ENCODE measurements at places on chromosomes 7 and 10.

GRCh38 chr10:118581340-118581739 is 14.1 kb downstream of the PRLHR start:
- DNase-seq = no peak

GRCh38 chr7:87747681-87748080 is 119.5 kb downstream of the RUNDC3B start:
- no peak for DNase-seq

DNA sequence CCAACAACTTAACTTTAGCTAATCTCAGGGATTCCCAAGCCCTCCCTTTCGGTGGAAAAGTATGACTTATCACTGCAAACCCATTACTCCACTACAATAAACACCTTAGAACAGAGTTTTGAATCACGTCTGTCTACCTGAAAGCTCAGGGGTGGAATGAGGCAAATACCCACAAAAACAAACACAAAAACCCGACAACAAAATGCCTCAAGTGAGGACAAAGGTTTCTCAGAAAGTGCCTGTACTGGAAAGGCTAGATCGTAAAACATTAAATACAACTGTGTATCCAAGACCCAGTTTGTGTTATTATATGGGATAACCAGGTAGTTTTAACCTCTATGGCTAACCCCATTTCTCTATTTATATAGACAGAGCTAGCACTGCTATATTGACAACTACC is 26.0 kb downstream of the MKRN1 start:
- DNase-seq = no peak

GRCh38 chr10:7589748-7590147 is 77.0 kb downstream of the ITIH5 start:
- DNase-seq = no peak

DNA sequence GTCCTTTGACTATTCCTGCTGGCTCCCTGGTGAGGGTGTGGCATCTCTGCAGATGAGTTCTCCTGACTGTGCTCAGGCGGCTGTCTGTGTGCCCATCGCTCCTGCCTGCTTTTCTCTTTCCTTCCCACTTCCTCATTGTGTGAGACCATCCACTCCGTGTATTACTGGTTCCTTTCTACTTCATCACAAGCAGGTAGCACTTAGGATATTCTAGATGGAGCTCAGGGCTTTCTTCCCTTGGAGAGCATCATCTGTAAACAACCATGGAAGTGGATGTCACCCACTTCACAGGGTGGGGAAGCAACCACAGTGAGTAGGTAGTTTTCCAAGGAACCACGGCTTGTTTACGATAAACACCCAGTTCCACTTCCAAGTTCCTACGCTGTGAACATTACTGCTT is 15.7 kb downstream of the DNAJB6 start:
- no peak for DNase-seq

- DNase-seq = no peak
Measured at GRCh38 chr7:150715293-150715692, 1.1 kb upstream of the GIMAP1 start.

- DNase-seq = no peak
Measured at GRCh38 chr10:3978761-3979160, 193.8 kb upstream of the KLF6 start.

DNA sequence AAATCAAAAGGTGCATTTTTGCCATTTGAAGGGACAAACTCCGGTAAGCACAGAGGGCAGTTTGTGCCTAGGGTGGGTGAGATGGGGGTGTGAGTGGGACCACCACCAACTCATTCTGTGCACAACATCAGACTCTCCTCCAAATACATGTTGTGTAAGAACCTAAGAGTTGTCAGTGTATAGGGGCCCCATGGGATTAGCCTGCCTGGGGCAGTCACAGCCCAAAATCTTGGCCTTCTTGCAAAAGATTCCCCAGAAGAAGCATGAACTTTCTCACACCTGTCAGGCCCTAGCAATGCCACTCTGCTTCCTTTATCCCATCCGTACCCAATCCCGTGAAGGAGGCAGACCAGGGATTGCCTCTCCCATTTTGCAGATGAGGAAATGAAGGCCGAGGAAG is 47.1 kb upstream of the NANOS1 start:
- DNase-seq = no peak

GRCh38 chr10:52644373-52645186 is 128.0 kb downstream of the MBL2 start:
- DNase-seq = no peak

GRCh38 chr10:111125102-111125501 is 48.3 kb downstream of the ADRA2A start:
- no peak for DNase-seq

DNA sequence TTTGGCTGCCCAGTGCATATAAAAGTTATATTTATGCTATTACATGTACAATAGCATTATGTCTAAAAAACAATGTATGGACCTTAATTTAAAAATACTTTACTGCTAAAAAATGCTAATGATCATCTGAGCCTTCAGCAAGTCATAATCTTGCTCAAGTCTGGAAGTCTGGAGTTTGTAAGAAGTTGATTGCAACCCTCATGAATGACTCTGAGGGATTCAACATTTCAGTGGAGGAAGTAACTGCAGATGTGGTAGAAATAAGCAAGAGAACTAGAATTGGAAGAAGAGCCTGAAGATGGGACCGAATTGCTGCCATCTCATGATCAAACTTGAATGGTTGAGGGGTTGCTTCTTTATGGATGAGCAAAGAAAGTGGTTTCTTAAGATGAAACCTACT is 13.0 kb upstream of the ADAMTS14 start:
- no peak for DNase-seq

DNA sequence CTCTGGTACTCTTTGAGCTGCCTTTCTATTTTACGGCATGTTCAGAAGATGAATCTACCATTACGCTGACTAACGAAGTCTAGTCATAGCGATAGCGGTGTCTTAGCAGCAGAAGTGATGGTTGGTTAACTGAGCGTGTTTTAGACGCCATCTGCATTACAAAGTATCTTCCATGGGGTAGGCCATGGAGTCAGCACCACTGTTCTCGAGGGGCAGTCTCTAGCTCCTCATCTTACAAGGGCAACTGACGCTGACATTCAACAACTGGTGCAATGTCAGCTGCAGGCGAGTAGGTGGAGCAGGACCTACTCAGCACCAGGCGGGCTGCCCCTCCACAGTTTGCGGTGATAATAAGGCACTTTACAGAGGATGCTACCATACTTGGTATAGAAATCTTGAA is 88.7 kb downstream of the ADARB2 start:
- no peak for DNase-seq

GRCh38 chr7:20407585-20408466 is 77.1 kb downstream of the ITGB8 start:
- DNase-seq = no peak

GRCh38 chr7:963236-964078 is 9.0 kb upstream of the ADAP1 start:
- peak; percentile 42 for DNase-seq

DNA sequence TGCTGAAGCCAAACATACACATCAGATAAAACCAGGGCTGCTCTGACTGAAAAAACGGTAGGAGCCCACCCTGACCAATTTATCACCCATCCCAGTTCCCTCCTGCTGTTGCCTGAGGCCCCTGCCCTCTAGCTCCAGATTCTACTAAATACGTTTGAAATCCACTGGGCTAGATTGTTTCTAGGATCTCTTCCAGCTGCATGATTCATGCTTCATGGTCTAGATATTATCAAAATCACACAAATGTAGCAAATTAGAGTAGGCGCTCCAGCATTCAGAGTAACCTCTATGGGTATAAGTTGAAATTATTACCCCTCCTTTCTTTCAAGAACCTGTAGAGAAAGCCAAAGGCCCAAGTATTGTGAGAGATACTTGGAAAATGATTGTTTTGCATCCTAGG is 151.2 kb upstream of the FAM13C start:
- DNase-seq = no peak

DNA sequence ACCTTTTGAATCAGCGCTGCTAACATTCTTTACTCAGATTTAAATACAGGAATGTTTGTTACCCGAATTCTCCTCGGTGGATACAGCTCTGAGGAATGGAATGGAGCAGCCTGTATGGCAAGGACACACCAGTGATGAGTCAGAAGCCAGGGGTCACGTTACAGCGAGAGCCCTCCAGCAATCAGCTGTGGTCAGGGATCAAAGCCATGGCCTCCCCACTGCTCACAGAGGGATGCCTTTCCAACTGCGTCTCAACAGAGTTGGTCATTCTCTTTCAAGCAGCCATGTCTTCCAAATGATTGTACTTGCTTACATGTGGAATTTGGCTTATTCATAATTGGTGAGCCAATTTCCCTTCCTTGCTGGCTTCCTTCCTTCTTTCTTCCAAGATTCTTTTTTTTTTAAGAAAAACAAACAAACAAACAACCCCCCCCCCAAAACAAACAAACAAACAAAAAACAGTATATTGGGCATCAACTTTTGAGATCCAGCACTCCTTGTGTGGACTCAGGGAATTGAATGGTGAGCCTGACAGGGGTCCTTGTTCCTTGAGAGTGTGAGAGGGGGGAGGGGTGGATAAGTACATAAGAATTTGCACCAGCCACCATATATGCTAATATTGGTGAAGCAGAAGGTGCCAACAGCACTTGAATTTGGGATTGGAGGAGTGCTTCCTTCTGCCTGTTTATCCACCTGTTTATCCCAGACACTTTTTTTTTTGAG is 100.2 kb downstream of the ATXN7L1 start:
- DNase-seq = peak; percentile 55

DNA sequence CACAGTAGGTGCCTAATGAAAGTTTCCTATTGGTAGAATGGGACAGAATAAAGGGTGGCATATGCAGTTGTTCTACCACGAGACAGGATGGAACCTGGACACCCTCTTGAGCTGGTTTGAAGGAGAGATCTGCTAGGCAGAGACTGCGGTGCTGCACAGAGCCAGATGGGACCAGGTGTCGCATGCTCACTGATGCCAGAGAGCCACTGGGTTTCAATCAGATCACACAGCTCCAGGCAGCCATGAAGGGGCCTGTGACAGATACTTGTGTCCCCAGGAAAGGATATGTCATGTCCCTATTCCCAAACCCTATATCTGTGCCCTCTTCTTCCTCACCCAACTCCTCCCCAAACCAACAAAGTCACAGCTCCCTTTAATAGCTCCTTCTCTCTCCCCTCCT is 235.7 kb downstream of the PRPF18 start:
- no peak for DNase-seq

GRCh38 chr7:2296832-2297231 is 17.4 kb downstream of the SNX8 start:
- DNase-seq = no peak

- DNase-seq = peak; percentile 17
Measured at GRCh38 chr10:132391676-132392020, 5.4 kb upstream of the PWWP2B start.

GRCh38 chr10:17134737-17135260 is 5.2 kb upstream of the CUBN start:
- DNase-seq = no peak

DNA sequence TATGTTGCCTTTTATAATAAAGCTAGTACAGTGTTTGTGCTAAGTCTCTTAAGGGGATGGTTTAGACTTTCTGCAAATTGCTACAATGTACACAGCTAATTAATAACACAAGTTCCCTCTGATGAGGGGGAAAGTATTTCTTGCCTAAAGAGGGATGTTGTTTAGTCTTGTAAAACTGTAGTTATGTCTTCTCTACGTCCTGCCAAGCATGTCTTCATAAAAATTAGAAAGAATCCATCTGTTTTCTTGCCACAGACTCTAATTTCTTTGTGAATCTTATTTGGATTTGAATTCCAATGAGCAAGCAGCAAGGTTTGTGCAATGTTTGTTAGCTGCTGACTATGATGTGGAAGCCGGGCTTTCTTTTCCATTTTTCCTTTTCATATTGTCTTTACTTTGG is 28.2 kb downstream of the ADARB2 start:
- no peak for DNase-seq

- no peak for DNase-seq
Measured at GRCh38 chr7:158164101-158165095, 423.2 kb downstream of the PTPRN2 start.

GRCh38 chr10:78543749-78544362 is 510.2 kb downstream of the RPS24 start:
- peak; percentile 92 for DNase-seq

GRCh38 chr10:120067427-120067826 is 174.9 kb downstream of the SEC23IP start:
- DNase-seq = no peak

GRCh38 chr7:69126896-69127479 is 471.3 kb upstream of the AUTS2 start:
- DNase-seq = no peak

- DNase-seq = no peak
Measured at GRCh38 chr7:97623333-97623732, 108.6 kb upstream of the TAC1 start.

DNA sequence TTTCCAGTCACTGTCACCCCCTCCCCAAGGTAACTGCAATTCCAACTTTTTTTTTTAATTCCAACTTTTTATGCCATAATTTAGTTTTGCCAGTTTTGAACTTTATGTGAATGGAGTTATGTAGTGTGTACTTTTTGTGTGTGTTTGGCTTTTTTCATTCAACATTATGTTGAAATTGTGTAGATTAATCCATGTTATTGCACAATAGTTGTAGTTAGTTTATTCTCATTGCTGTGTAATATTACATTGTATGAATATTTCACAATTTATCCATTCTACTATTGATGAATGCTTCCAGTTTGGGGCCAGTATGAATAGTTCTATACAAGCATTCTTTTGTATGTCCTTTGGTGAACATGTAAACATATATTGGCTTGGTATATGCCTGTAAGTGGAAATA is 32.5 kb downstream of the MXI1 start:
- DNase-seq = no peak

DNA sequence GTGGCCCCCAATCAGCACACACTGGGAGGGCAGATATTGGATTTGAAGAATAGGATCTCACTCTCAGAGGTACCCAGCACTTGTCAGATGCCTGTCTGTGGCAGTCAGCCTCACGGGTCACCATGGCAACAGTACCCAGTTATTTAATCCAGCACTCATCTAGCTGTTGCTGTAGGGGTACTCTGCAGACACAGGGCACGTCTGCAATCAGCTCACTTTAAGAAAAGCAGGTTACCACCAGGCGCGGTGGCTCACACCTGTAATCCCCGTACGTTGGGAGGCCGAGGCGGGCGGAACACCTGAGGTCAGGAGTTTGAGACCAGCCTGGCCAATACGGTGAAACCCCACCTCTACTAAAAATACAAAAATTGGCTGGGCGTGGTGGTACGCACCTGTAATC is 11.9 kb downstream of the SFXN4 start:
- no peak for DNase-seq
